Heart left ventricle (tissue), 16 donors: ENCODE measurements at places on chromosomes 2 and 18.

GRCh38 chr2:30992781-30993180 is 145.5 kb downstream of the GALNT14 start:
- DNase-seq: no peak
- no peaks in the 10 kb centered on the region for H3K4me1 ChIP-seq
- H3K4me3 ChIP-seq: no peak overlapping the region
- H3K36me3 ChIP-seq: no peaks in the 10 kb centered on the region
- no peak overlapping the region for H3K27ac ChIP-seq

DNA sequence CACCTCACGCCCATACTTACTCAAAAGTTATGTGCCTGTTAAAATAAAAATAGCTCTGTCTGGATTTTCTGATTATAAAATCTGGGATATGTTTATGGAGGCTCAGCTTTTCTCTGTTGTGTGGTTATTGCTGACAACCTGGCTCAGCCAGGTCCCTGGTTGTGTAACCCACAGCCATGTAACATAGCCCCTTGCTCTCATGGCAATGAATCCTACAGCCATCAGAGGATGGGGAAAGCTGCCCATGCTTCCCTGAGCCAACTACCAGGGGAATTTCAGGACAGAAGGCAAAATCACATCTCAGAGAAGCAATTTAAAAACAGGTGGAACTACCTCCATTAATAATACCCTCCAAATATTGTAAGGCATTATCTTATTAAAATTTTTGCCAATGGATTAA is 29.7 kb downstream of the ST8SIA5 start:
- no peaks in the 10 kb centered on the region for H3K4me1 ChIP-seq
- H3K27ac ChIP-seq: no peak overlapping the region
- DNase-seq: no peak
- H3K36me3 ChIP-seq: no peaks in the 10 kb centered on the region
- H3K4me3 ChIP-seq: no peak overlapping the region

- H3K4me3 ChIP-seq: no peak overlapping the region
- no peak overlapping the region for H3K27ac ChIP-seq
- no peaks in the 10 kb centered on the region for H3K27me3 ChIP-seq
- no peak for DNase-seq
These were observed 491.0 kb upstream of the NXPH2 start for GRCh38 chr2:139271149-139271548.

GRCh38 chr18:78207942-78208341 is 771.7 kb upstream of the SALL3 start:
- H3K4me1 ChIP-seq: no peaks in the 10 kb centered on the region
- DNase-seq: no peak
- H3K27ac ChIP-seq: no peak overlapping the region
- no peaks in the 10 kb centered on the region for H3K27me3 ChIP-seq

DNA sequence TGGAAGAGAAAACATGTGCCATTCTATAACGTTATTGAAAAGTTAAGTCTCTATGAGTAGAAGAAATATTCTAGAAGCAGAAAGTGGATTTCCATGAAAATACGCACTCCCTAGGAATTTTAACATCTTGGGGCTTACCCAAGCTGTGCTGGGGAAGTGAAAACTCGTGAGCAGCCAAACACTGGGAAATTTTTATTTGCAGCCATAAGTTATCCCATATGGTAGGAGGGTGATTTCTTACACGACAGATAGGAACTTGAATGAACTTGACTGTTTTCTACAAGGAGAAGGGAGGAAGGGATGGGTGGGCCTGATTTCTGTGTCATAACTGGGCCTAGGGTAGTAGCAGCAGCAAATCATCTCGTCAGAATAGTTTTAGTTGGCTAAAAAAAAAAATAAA is 272.6 kb downstream of the ETAA1 start:
- H3K27ac ChIP-seq: no peak overlapping the region
- peaks cover 8% of the 10 kb centered on the region for H3K4me1 ChIP-seq
- H3K4me3 ChIP-seq: no peak overlapping the region
- no peaks in the 10 kb centered on the region for H3K27me3 ChIP-seq

DNA sequence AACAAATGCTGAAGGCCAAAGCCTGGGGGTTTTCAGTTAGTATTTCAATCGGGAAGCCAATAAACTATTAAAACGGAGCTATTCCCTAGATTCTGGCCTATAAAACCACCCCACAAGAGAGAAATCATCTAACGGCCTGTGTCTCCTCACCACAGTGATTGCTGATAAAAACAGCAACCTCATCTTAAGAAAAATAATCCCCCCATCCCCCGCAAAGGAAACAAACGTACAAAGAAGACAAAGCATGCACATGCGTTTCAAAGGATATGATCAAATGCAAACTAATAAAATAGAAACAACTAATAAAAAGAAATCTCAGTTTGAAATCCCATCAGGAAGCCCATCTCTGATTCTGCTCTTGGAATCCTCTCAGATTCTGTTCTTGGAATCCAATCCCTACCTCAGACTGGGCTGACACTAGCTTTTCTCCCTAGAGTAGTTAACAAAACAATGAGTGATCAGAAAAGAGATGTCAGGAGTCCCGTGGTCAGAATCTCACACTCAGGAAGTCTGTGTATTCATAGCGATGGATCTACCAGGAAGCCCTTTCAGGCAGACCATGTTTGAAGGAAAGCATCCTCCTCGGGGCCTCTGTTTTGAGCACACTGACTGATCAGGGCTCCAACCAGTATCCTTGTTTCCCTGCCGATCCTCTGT is 150.7 kb downstream of the THADA start:
- H3K27me3 ChIP-seq: no peaks in the 10 kb centered on the region
- H3K4me3 ChIP-seq: no peak overlapping the region

DNA sequence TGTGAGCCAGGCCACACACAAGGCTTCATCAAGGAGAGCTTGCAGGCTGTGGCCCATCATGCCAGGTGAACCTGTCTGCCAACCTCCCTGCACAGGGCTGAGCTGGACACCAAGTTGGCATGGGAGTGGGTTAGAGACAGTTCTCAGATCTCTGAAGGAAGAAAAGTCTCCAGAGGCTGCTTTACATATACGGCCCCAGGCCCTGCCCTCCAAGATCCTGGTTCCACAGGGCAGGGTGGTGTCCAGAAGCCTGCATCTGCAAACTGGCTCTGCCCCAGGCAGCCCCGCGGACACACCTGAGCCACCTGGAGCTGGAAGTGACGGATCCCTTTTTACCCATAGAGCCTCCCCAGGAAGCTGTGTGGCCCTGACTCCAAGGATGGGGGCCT is 24.2 kb upstream of the HES6 start:
- peaks cover 36% of the 10 kb centered on the region for H3K36me3 ChIP-seq
- H3K4me3 ChIP-seq: no peak overlapping the region
- DNase-seq: peak; percentile 22
- H3K4me1 ChIP-seq: peaks cover 23% of the 10 kb centered on the region
- H3K27me3 ChIP-seq: no peaks in the 10 kb centered on the region
- peak overlapping the region; percentile 61 for H3K27ac ChIP-seq

DNA sequence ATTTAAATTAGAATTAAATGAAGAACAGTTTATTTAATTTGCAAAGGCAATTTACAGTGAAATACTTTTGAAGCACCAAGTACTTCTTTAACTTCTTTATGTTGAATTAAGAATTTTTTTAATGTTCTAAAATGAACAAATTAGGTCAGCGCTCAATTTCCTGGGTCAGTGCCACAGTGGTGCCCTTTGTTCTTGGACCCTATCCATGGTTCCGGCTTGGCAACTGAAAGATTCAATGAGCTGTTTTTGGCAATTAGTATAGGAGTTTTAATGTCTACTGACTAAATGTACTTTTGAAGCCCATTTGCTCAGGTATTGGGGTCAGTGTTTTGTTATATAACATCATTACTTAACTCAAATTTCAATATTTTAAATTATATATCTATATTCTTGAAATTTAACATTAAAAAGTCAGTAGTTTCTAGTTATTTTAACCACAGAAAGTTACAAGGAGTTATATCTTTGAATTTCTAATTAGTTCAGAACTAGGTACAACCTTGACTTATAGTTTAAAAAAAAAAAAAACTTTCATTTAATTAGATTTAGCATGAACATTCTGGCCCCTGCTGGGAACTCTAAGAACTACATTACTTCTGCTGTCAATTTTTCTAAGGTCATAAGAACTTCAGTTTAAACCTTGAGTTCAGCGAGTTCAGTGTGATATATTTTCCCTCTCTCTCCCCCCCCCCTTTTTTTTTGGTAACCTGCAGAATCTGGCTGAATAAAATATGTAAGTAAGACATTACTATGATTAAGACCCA is 7.6 kb upstream of the MSTN start:
- H3K36me3 ChIP-seq: no peaks in the 10 kb centered on the region
- no peak for DNase-seq
- no peak overlapping the region for H3K4me3 ChIP-seq
- H3K27me3 ChIP-seq: no peaks in the 10 kb centered on the region
- H3K27ac ChIP-seq: no peak overlapping the region

- H3K27ac ChIP-seq: peak overlapping the region; percentile 99
- H3K4me1 ChIP-seq: peaks cover 22% of the 10 kb centered on the region
- H3K4me3 ChIP-seq: peak overlapping the region; percentile 74
- H3K36me3 ChIP-seq: no peaks in the 10 kb centered on the region
- no peaks in the 10 kb centered on the region for H3K27me3 ChIP-seq
- no peak for DNase-seq
These were observed 446 bp upstream of the RHBDD1 start for GRCh38 chr2:226835420-226835795.

- H3K27ac ChIP-seq: no peak overlapping the region
- H3K4me3 ChIP-seq: no peak overlapping the region
- H3K36me3 ChIP-seq: no peaks in the 10 kb centered on the region
- H3K27me3 ChIP-seq: no peaks in the 10 kb centered on the region
These were observed 114.2 kb downstream of the SEPTIN10 start for GRCh38 chr2:109499566-109499965.
